ENCODE measurements at places on chromosomes 13 and 19.

DNA sequence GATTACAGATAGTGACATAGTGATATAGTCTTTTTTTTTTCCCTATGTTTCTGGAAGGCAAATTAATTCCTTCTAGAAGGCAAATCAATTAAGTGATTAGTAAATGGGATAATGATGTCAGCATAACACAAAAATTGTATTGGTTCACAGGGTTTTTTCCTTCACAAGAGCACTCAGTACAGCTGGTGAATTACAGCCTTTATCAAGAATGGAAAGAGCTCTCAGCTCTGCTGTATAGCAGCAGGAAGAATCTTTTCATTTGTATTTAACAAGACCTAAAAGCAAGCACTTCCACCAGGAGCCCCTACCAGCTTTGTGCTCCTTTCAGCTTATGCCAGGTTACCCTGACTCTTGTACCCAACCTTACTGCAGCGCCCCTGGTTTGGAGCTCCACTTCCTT is 90.8 kb downstream of the SERP2 start:
- no peak for DNase-seq

DNA sequence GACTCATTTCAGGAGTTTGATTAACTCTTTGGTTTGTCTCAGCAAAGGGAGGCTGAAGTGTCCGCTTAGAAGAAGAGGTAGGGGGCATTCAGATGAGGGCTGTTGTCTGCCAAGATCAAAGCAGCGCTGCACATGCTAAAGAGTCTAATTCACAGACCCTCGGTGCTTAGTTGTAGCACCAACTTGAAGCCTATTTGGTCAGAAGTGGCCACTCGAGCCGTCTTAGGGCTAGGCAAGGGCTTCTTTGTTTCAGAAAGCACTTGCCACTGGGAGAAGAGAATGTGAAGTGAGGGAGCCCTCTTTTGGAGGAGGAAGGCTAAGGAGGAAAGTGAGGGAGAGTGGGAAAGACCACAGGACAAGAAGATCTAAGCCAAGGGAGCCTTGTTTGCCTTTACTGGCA is 313.4 kb upstream of the TMTC4 start:
- no peak for DNase-seq

DNA sequence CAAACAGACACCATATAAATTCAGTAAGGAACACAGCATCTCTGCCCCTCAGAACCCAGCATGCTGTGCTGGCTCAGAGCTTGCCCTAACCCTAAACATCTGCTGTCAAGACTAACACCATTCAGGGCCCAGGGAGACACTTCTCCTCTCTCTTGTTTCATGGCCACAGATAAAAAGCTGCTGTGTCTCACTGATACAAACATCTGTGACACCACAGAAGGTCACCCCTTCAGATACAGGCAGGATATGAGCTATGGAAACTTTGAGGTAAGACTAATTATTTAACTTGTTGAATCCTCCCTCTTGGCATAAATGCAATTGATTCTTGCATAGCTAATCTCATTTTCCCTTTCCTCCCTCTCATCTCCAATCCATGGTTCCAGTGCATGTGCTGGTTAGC is 61.6 kb upstream of the GPR12 start:
- DNase-seq, result no peak

GRCh38 chr13:40666045-40666932 is at the start of gene FOXO1:
TSS of gene FOXO1 (minus strand) at chr13:40666641. CDS start at chr13:40666212, 429 bp downstream.
- DNase-seq, result peak; percentile 71

DNA sequence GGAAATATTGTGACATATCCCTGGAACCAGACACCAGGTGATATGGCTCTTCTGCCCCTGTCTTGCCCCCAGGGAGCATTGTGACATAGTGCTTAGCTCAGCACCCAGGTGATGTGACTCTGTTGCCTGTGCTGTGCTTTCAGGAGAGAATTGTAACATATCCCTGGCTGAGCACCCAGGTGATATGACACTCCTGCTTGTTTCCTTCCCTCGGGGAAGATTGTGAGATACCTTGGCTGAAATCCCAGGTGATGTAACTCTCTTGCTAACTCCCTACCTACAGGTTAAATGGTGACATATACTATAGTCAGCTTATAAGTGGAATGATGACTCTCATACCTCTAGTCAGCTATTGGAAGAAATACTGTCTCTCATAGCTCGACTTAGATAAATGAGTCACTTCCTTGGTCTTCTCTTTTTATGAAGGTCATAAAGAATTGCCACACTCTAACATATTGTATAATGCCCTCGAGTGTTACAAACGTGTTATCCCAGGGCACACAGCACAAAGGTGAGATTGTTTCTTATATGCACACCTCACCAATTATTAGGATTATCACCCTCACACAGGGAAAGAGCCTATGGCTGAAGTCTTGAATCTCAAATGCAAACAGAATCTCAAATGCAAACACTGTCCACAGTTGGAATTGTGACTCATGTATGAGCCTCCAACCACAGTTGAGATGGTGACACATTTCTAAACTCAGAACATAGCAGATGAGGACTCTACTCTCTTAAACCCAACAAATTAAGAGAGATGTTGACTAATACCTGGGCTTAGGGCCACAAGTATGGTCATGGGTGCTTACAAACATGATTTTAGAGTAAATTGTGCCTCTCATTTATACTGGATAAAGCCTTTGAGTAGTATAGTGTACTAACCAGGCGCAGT is 32.7 kb upstream of the ZNF254 start:
- no peak for DNase-seq

DNA sequence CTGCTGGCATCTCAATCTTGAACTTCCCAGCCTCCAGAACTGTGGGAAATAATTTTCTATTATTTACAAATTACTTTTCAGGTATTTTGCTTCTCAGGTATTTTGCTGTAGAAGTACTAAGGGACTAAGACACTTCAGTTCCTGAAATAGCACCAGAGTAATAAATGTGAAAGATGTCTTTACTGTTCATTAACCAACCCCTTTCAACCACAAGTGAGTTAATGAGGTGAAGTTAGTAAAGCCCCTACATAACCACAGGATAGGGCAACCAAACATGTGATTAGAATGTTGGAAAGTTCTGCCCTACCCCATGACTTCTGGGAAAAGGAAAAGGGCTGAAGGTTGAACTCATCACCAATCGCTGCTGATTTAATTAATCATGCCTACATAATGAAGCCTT is 2.7 kb upstream of the ZNF345 start:
- no peak for DNase-seq

GRCh38 chr13:79645569-79645968 is 164.6 kb downstream of the NDFIP2 start:
- DNase-seq, result no peak

DNA sequence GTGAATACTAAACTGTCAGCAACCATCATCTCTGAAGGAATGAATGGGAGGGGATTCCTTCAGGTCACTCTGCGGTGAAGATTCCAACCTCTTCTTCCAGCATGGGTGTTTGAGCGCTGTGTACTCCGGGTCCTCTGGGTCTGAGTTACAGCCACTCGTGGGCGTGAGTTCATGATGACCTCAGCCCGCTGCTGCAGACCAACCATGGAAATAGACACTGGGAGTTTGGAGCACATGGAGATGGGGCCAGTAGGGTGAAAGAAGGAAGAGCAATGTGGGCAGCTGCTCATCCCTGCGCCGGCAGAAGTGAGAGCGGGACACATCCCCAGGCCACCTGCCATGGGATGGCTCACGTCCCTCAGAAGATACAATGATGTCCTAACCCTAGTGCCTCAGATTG is 16.8 kb upstream of the RAB20 start:
- DNase-seq, result no peak

GRCh38 chr13:49220856-49221589 is 885 bp downstream of the MLNR start:
- no peak for DNase-seq

DNA sequence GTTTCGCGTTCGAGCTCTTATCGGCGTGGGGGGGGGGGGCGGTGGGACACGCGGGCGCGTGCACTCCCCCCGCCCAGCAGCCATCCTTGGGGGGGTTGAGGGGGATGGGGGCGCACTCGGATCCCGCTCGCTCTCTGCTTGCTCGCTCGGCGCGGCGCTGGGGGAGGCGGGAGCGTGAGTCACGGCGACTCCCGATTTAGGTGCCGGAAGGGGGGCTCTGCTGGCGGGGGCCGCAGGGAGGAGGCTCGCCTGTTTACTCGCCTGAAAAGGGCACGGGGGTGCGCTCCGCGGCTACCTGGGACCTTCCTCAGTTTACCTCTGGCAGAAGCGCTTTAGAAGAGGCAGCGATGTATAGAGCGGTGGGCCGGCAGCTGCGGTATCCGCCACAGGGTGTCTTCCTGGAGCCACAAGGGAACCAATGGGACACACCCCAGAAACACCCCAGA is 1.1 kb upstream of the PDE4A start:
- DNase-seq, result no peak

- no peak for DNase-seq
These were observed 489.1 kb downstream of the DIAPH3 start for GRCh38 chr13:59674616-59675015.

DNA sequence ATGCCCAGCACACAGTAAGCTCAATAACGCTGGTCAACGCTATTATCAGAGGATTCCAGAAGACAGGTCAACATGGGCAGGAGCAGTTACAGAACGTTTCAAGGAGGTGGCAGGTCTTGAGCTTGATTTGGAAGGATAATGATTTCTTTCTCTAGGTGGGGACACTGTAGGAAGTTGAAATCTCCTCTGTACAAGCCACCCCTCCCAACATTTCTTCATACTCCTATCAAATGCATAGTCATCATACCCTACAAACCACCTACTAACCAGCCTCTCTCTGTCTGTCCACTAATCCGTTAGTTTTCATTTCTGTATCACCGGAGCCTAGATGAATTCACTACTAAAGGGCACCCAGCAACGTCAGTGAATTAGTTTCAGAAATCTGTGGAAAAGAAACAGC is 1.3 kb downstream of the ATP7B start:
- no peak for DNase-seq

GRCh38 chr19:18737954-18738351 is 53.2 kb downstream of the COMP start:
- no peak for DNase-seq

GRCh38 chr13:49571299-49572240 is 13.8 kb downstream of the RCBTB1 start:
- no peak for DNase-seq

DNA sequence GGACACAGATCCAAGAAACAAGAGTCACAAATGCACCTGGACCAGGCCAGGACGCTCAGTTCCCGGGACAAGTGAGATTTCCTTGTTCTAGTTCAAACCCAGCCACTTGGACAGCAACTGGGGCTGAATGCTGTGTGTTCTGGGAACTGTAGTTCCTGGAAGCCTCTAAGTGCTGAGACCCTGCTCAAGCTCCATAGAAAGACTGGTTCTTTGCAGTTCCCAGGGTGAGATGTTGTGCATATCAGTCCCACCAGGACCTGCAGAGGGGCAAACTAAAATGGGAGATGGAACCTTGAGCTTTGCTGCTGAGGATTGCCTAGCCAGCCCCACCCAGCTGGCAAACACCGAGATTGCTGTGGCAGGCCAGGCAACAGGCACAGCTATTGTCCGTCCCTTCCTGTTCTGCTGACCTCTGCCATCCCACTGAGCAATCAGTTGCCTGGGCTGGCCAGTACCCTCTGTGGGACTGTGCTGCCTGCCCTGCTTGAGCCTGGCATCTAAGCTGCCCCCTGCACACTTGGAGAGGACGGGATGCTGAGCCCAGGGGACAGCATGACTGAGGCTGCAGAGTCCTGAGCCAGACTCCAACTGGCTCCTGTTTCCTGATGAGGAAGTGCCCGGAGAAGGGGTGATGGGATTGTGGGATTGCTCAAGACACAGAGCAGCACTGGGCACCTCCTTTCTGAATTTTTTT is 1.4 kb upstream of the GIPC1 start:
- DNase-seq, result no peak

DNA sequence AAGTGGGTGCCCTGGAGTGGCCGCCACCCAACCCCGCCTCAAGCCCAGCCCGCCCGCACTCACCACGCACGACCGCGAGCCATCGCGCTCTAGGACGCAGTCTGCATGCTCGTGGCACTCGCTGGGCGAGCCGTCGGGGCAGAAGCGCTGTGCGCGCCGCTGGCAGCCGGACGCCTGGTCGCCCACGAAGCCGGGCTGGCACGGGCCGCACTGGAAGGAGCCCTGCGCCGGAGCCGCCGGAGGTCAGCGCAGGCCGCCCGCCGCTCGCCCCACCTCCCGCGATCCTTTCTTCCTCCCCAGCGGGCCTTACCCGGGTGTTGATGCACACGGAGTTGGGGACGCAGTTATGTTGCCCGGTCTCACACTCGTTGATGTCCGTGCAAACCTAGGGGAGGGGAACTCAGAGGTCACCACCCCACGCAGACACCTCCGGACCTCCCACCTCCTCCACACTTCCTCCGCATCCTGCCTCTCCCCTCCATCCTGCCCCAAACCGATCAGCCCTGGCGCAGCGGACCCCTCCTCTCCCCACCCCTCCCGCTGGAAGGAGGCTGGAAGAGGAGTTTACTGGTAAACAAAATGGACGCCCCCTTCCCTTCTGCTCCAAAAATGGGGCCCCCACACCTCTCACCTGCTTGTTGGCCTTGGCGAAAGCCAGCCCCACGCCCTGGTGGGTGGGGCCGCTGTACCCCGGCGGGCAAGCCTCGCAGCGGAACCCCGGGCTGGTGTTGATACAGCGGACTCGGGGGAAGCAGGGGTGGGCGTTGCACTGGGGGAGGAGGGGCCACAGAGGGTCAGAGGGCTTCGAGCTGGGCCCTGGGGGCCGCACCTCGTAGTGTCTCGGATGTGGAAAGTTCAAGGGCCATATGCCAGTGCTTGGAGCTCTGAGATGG is 2.3 kb downstream of the COMP start:
- DNase-seq, result no peak

DNA sequence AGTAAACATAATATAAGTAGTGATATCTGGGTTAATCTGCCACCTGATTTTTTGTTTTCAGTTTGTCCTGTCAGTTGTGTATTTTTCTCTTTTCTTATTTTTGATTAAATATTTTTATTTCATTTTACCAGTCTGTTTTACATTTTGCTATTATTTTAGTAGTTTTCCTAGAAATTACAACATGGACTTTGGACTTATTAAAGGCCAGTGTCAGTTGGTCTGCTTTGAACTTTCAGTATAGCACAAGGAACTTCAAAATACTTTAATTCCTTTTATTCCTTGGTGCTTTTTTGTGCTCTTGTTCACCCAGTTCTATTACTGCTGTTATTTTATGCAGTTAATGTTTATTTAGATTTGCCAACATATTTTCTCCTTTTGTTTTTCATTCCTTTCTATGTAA is 149.6 kb downstream of the PDS5B start:
- DNase-seq, result no peak

- no peak for DNase-seq
These were observed 3.2 kb downstream of the PCSK4 start for GRCh38 chr19:1486720-1487575.

Data from GOT3 (cell line).